Cerebellar cortex (tissue), 1 donor: ENCODE measurements at places on chromosomes 7 and 10.

DNA sequence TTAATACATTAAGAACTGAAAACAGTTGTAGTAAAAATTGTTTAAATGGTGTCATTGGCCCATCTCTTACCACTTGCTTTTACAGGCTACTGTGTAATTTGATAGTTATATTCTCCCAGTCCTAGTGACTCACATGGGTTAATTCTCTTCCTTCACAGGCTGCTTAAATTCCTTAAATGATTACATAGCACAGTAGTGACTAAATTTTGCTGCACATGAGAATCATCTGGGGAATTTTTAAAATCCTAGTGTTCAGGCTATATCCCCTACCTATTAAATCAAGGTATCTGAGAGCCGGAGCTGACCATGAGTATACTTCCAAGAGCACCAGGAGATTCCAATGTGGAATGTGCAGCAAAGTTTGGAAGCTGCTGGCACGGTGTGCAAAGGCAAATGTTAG lies 45.3 kb upstream of the ZNF800 start:
- DNase-seq, result no peak

DNA sequence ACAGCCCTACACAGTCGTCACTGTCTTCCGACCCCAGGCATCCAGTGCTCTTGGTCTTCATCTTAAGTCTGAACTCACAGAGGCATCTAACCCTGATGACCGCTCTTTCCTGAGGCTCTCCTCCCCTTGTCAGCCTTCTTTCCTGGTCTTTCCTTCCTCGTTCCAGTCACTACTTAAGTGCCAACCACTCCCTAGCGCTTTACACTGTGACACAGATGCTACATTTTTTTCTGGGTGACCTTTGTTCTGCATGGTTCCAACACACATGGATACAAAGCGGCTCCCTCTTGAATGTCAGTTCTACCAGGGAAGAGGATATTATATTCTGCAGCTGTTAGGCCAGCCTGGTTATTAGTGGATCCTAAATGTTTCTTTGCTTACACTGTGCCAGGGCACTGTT lies 12.7 kb downstream of the YWHAG start:
- DNase-seq, result no peak

GRCh38 chr7:112080441-112080840 lies 125.8 kb downstream of the DOCK4 start:
- DNase-seq, result no peak

- DNase-seq, result no peak
Observed at GRCh38 chr7:37445790-37446189, 2.9 kb downstream of the ELMO1 start.
